ENCODE measurements at places on chromosomes 6 and 20.
A peak's percentile ranks its signal among the peaks of the same experiment; 100 is the strongest.

- no peak for DNase-seq
Measured at GRCh38 chr20:1107176-1107575, 11.2 kb upstream of the PSMF1 start.

- no peak for DNase-seq
Measured at GRCh38 chr20:2357114-2357513, 23.6 kb upstream of the TGM6 start.

- DNase-seq: no peak
Measured at GRCh38 chr20:54585217-54585616, 109.8 kb downstream of the DOK5 start.

DNA sequence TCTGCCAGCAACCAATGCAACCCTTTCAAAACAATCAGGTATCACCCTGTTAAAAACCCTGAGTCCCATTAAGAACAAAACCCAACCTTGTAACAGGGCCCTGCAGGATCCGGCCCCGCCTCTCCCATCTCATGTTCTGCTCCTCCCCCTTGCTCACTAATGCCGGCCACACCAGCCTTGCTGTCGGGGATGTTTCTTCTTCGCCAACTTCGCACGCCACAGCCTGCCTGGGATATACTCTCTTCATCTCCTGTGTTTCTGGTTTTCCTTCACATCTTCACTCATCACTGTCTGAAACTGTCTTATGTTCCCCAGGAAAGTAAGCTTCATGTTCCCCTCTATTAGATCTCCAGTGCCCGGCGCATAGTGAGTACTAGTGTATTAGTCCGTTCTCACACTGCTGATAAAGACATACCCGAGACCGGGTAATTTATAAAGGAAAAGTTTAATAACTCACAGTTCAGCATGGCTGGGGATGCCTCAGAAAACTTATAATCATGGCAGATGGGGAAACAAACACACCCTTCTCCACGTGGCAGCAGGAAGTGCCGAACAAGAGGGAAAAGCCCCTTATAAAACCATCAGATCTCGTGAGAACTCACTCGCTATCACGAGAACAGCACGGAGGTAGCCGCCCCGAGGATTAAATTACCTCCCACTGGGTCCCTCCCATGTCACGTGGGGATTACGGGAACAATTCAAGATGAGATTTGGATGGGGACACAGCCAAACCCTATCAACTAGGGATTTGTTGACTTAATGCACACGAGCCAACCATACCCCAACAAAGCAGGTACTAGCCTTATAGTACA lies 5.1 kb downstream of the TP53RK start:
- peak; percentile 8 for DNase-seq

DNA sequence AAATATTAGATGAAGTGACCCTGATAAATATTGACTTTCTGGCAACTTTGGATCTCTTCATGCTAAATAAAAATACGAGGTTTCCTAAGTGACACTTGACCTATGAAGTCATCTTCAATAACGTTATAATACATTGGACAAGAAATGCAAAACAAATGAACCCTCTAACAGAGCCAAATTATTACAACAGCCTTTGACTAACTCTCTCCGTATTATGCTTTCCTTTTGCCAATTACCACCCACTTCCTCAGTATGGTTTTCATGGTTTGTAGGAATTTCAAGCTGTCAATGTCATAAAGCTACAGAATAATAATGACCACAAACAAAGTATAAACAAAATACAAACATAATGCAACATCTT lies 210.5 kb downstream of the MOXD1 start:
- DNase-seq: no peak

- no peak for DNase-seq
Measured at GRCh38 chr6:83889621-83890020, 30.1 kb downstream of the CYB5R4 start.

DNA sequence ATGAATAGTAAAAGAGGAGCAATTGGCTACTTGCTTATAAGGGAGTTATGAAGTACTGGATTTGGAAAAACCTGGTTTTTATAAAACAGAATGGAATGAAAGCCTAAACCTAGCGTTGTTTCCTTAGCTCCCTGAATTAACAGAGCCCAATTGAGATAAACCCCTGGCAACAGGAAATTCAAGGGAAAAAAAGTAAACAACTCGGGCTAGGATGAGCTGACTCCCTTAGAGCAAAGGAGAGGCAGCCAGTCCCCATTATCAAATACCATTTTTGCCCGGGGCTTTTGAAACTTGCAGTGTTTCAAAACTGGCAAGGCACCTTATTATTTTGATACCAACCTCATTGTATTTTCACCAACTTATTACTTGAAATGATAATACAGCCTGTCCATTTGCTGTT lies 587.5 kb downstream of the CD109 start:
- DNase-seq: no peak

GRCh38 chr20:11372876-11373790 lies 544.6 kb upstream of the BTBD3 start:
- no peak for DNase-seq

GRCh38 chr6:52933778-52934177 lies 24.3 kb upstream of the GSTA3 start:
- DNase-seq: no peak

DNA sequence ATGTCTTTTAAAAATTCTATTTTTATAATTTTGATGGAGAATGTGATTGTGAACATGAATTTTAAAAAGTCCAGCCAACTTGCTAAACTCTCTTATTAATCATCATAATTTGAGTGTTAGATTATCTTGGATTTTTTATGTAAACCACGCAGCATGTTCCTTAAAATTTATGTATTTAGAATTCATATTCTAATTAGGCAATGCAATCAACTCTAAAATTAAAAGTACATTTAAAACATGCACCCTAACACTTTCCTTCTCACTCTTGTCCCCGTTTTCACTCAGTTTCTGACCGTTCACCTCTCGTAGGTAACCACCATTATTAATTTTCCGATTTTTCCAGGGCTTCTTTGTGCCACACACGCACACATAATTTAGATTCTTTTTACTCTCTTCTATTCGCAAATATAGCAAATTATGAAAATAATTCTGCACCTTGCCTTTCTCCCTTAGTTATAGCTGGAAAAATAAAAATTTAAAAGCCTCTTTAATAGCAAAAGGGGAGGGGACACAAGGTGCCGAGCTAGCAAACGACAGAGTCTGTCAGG lies 329 bp upstream of the ZKSCAN3 start:
- no peak for DNase-seq

GRCh38 chr6:148142821-148143220 lies 199.8 kb upstream of the SASH1 start:
- DNase-seq: no peak

- peak; percentile 52 for DNase-seq
Measured at GRCh38 chr6:152338335-152339125, 298.6 kb downstream of the SYNE1 start.

DNA sequence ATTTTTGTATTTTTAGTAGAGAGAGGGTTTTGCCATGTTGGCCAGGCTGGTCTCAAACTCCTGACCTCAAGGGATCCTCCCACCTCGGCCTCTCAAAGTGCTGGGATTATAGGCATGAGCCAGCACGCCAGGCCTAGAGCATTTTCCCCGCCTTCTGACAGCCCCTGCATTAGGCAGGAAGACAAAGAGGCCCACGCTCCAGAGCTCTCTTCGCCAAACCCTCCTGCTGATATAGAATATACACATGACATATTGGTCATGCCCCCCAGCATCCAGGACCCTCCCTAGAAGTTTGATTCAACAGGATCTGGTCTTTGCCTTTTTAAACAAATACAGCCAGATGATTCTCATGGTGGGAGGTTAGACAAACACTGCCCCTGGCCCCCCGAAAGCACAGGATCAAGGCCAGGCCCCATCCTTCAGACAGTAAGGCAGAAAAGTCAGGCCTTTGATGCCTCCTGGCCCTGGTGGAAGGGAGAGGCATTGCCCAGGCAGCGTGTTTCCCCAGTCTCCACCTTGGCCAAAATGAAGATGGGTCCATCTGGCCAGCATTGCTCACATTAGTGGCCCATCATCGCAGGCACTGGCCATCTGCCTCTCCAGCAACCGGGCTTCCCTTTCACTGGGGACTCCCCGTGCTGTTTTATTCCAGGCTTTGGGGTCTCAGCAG lies 4.4 kb downstream of the SULF2 start:
- DNase-seq: no peak

DNA sequence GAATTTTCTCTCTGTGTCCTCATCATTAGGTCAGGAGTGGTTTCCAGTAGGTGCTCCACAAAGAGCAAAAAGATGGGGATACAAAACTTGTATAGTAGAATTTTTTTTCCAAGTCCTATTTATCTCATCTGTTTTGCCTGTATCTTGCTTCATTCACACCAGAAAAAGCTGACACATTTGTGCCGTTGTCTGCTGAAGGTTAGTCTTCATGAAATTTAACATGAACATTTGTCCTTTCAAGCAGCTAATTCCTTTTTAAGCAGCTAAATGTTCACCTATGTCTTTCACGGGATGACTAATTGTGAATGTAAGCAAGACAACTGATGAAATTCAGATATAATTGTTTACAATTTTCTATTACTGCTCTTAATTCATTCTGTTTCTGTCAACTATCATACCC lies 83.8 kb downstream of the ATXN1 start:
- DNase-seq: no peak

DNA sequence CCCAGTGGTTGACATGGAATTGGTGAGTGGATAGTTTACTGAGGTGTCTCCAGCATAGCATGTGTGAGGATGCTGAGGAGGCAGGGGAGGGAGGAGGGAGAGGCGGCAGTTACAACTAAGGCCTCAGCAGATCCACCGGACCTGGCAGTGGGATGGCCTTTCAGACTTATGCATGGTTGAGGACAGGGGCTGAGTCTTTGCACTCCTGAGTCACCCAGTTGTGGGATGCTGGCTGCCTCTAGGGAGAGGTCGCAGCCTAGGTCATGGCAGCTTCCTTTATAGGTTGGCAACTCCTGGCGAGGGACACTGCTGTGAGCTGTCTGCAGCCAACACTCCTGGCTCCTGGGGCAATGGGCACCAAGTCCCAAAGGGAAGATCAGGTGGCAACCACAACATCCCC lies 380.3 kb downstream of the PREX1 start:
- no peak for DNase-seq

GRCh38 chr6:36381502-36382389 lies 5.7 kb downstream of the ETV7 start:
- DNase-seq: no peak

DNA sequence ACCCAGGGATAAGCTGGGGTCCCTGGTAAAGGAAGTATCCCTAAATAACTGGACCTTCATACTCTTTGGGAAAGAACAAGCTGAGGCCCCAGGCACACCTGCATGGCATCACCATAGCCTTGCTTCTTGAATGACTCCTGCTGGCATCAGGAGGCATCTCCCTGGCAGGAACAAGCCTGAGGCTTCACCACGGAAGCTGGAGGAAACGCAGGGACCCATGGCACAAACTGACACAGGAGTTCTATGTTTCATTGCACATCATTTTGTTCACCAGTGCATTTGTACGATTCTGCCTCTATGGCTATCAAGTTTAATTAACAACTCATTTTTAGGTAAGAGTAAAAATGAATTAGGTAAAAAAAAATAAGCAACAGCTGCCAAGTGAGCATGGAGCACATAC lies 619 bp upstream of the PDE7B start:
- DNase-seq: no peak

GRCh38 chr6:51021171-51021570 lies 202.5 kb downstream of the TFAP2B start:
- DNase-seq: no peak

- no peak for DNase-seq
Measured at GRCh38 chr6:10852361-10852960, 14.1 kb upstream of the MAK start.

DNA sequence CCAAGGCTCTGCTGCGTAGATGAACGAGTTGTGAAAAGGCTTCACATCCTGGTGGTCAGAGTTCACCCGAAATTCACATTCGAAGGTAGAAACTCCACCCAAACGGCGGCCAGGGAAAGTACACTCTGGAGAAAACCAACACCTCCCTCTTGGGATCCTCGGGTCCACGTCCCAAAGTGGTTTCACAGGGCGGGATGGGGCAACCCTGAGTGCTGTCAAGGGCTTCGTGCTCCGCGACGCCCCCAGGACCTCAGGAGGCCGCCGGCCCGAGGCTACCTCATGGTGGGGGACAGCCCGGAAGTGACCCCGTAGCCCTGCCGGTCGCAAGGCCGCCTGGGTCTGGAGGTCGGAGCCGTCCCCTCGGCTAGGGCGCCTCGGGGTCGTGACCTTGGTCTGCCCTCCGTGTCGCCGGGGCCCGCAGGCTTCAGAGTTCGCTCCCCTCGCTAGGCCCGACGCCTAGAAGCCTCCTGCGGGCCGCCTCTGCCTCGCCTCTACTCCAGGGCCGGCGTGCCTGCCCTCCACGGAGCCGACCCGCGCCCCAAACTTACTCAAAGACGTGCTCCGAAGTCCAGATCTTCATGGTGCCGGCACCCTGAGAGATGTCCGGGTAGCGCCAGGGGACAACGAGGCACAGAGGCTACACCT lies at the start of gene PRELID3B:
PRELID3B (minus strand) TSS at position 636 of the 645 bp plus-strand sequence; CDS start at position 580, 56 bp downstream.
- DNase-seq: no peak

DNA sequence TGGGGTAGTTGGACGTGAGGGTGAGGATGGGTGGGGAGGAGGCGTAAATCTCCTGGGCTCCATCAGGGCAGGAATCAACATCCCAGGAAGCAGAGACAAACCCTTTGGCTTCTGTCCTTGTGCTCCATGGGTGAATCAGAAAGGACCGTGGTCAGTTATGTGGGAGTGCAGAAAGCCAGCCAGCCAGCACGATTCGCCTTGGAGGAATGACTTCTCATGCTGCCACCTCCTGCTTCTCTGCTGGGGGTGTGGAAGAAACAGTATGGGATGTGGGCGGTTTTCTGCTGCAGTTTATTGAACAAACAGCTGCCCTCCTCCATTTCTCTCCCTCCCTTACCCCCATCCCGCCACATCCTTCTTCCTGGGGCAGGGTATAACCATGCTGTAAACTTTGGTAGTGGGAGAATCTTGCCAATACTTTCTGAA lies 214.5 kb downstream of the SOX4 start:
- no peak for DNase-seq

GRCh38 chr6:163974322-163974721 lies 559.8 kb downstream of the QKI start:
- DNase-seq: no peak

DNA sequence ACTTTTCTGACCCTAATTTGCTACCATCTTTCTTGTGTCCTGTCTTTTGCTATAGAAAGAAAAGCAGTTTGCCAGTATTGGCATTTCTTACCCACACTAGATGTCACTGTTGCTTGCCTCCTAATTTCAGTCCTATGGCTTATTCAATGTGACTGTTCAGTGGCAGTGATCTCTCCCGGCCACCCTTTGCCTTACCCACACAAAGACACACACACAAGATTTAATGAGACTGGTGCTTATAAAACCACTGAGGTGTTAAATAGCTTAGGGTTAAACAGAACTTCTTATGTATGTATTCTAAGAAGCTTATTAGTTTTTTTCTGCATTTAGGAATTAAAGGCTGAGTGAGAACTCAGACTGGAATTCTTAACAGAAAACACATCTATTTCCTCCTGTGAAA lies 233.6 kb upstream of the ASCC3 start:
- DNase-seq: peak; percentile 8

GRCh38 chr20:24493181-24493580 lies 23.8 kb downstream of the SYNDIG1 start:
- no peak for DNase-seq

- no peak for DNase-seq
Measured at GRCh38 chr6:30287139-30287538, 39.6 kb upstream of the TRIM39 start.
